ENCODE measurements at places on chromosomes 12 and 14. TPM values are rescaled to one million over a fixed set of nuclear protein-coding genes. Genes with fewer than 3 reads are reported as not detected.
A peak's percentile ranks its signal among the peaks of the same experiment; 100 is the strongest.

DNA sequence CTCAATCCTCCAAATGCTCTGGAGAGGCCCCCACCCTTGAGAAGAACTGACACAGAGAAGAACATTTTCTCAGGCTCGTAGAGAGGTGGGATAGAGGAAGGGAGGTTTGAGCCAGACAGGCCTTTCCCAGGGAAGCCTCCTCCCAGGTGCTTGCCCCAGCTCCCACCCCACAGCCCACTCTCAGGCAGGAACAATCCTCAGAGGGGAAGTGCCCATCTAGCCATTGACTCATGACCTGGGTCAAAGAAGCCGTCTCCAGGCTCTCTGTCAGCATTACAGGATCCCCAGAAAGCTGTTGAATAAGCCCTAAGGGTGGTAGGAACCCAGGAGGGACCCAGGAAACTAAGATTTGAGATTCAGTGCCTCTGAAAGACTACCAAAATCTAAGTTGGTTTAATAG, 3.8 kb downstream of the AQP6 start:
- no peak overlapping the region for H3K4me3 ChIP-seq
- DNase-seq: no peak
- H3K27ac ChIP-seq: no peak overlapping the region
- no peaks in the 10 kb centered on the region for H3K27me3 ChIP-seq

GRCh38 chr12:22257100-22257499, 77.4 kb downstream of the ST8SIA1 start:
- H3K36me3 ChIP-seq: no peaks in the 10 kb centered on the region
- H3K27ac ChIP-seq: no peak overlapping the region

GRCh38 chr14:93712838-93713724, 75.2 kb downstream of the PRIMA1 start:
- DNase-seq: peak; percentile 79
- H3K4me3 ChIP-seq: no peak overlapping the region
- peak overlapping the region; percentile 80 for H3K27ac ChIP-seq
- peaks cover 34% of the 10 kb centered on the region for H3K4me1 ChIP-seq
- no peaks in the 10 kb centered on the region for H3K27me3 ChIP-seq
- H3K36me3 ChIP-seq: no peaks in the 10 kb centered on the region

DNA sequence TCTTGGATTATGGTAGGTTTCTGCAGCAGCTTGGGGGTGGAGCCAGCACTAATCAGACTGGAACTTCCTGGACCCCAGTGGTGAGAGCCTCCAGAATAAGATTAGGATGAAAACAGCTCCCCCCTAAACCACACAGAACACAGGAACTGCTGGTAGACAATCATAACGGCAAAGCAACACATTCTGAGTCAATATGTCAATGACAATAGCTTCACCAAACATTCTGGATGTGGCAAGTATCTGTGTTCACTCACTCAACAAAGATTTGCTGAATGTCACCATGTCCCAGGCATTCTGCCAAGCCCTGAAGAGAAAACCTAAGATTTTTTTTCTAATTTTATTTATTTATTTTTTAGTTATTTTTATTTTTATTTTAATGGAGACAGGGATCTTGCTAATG, 65.2 kb downstream of the LRRC74A start:
- H3K36me3 ChIP-seq: no peaks in the 10 kb centered on the region
- DNase-seq: no peak
- H3K27me3 ChIP-seq: no peaks in the 10 kb centered on the region
- H3K4me1 ChIP-seq: no peaks in the 10 kb centered on the region
- H3K4me3 ChIP-seq: no peak overlapping the region

GRCh38 chr12:96811083-96811482, 96.0 kb upstream of the NEDD1 start:
- H3K4me1 ChIP-seq: no peaks in the 10 kb centered on the region
- no peak for DNase-seq
- H3K36me3 ChIP-seq: no peaks in the 10 kb centered on the region
- H3K27me3 ChIP-seq: no peaks in the 10 kb centered on the region

DNA sequence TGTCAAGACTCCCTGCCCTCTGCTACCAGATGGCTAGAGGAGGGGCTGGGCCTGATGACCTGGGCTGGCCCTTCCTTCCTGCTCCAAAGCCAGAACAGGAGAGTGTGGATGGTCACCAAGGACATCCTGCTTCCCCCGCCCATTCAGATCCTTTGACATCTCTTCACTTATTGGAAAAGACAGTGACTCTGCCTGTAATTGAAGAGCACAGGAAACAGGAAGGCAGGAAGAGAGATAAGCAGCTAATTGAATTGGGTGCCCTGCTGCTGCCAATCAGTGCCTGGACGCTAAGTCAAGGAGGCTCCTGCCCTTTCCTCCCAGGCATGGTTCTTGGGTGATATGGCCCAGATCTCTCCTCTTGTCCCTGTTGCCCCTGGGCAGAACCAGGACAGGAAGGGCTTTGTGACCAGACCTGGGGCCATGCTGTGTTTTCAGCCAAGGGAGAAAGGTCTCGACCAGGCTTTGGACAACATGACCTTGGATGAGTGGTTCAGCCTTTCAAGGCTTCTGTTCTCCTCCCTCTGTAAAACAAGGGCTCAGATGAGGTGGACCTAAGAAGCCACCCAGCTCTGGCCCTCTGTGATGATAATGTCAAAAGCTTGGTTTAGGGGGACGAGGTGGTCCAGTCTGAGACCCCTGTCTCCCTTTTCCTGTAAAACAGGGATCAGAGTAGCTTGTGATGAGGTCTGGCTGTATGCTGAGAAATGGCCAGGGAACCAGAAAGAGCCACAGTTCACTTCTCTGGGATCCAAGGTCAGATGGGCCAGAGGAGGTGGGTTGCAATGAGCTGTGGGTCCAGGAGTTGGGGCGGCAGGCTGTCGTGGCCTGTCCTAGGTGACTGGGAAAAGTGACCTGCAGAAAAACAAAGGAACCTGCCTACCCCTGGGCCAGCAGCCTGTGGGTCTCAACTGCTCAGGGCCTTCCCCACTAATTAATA, 38.8 kb downstream of the FAM222A start:
- no peak overlapping the region for H3K4me3 ChIP-seq
- no peaks in the 10 kb centered on the region for H3K4me1 ChIP-seq
- no peak overlapping the region for H3K27ac ChIP-seq

DNA sequence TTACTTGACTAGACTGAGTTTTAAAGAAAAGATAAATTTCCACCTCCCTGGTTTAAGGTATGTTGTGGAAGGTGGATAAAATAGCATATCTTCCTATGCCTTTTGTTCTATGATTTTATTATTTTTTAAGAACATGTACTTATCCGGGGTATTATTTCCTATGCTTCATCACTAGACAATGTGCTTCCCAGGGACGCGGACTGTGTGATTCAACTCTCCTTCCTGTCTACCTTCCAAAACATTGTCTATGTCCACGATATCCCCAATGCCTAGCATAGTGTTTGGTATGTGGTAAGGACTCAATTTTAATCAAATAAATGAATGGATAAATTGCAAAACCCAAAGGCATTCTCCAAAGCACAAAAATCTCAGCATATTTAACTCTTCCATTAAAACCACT, 8.3 kb upstream of the CCND2 start:
- no peaks in the 10 kb centered on the region for H3K36me3 ChIP-seq
- peaks cover 8% of the 10 kb centered on the region for H3K4me1 ChIP-seq
- no peak for DNase-seq
- no peak overlapping the region for H3K4me3 ChIP-seq
- H3K27me3 ChIP-seq: no peaks in the 10 kb centered on the region

DNA sequence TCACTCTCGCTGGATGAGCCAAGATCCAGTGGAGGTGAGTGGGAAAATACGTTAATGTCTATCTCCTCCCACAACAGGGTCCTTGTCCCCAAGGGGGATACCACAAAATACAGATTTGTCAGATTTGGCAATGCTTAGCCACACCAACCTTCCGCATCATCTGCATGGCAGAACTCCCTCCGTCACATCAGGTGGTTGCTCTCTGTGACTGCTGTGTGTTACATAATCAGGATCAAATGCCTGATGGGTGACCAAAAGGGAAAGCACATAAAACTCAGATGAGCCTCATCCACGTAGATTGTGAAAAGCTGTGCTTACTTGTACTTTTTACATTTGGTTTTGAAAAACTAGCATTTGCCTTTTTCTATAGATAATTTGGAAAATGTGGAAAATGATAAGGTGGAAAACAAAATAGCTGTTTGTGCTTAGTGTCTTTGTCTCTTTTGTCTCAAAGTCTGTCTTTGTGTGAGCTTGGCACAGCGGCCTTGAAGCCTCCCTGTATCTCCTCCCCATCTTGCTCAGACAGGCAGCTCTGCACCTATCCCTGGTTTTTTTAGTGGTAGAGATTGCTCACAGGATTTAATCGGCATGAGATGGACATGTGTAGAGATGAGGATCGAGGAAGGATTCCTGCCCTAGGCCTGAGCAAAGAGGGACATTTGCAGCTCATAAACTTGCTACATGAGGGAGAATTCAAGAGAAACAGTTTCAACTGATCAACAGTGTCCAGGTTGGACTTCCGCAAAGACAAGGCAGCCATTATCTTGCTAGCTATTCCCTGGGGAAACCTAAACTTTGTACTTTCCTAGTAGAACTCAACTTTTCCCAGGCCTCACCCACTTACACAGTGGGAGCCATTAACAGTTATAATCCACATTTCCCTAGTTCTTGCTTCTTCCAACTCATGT, 3.6 kb upstream of the FGF6 start:
- no peak overlapping the region for H3K27ac ChIP-seq
- H3K4me3 ChIP-seq: no peak overlapping the region
- no peaks in the 10 kb centered on the region for H3K27me3 ChIP-seq

DNA sequence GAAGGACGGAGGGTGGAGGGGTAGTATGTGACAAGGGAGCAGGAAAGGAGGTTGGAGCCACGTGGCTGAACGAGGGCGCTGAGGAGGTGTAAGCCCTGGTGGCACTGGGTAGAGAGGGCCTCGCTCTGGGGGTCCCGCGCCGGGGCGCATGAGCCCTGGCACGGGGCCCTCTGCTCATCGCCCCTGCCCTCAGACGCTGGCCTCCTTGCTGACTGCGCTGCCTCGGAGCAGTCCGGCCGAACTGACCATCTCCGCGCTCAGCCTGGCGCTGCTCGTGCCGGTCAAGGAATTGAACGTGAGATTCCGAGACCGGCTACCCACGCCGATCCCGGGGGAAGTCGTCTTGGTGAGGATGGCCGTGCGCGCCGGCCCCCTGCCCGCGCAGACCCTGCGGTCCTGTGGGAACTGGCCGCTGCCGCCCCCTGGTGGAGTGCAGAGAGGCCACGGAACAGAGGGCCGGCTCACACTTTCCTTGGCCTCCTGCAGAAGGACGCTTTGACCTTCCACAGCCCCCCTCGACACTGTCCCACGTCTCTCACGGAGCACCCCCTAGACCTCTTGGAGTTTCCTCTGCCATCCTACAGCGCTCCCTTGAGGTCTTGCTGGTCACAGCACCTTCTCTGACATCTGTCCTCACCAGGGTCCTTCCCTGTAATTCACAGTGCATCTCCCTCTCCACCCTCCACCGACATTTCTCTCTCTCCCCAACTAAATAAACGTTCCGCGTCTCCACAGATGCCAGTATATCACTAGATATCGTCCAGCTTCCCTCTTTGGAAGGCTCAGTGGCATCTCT, 10.5 kb downstream of the ARHGEF25 start:
- H3K27ac ChIP-seq: no peak overlapping the region
- no peak overlapping the region for H3K4me3 ChIP-seq
- peak; percentile 59 for DNase-seq
- no peaks in the 10 kb centered on the region for H3K36me3 ChIP-seq

- no peaks in the 10 kb centered on the region for H3K27me3 ChIP-seq
- no peak for DNase-seq
- H3K4me3 ChIP-seq: no peak overlapping the region
Measured at GRCh38 chr14:105389976-105390848, 8.1 kb upstream of the TEX22 start.

GRCh38 chr14:66444271-66444927, 41.8 kb upstream of the CCDC196 start:
- DNase-seq: no peak
- no peaks in the 10 kb centered on the region for H3K36me3 ChIP-seq
- H3K27me3 ChIP-seq: no peaks in the 10 kb centered on the region

DNA sequence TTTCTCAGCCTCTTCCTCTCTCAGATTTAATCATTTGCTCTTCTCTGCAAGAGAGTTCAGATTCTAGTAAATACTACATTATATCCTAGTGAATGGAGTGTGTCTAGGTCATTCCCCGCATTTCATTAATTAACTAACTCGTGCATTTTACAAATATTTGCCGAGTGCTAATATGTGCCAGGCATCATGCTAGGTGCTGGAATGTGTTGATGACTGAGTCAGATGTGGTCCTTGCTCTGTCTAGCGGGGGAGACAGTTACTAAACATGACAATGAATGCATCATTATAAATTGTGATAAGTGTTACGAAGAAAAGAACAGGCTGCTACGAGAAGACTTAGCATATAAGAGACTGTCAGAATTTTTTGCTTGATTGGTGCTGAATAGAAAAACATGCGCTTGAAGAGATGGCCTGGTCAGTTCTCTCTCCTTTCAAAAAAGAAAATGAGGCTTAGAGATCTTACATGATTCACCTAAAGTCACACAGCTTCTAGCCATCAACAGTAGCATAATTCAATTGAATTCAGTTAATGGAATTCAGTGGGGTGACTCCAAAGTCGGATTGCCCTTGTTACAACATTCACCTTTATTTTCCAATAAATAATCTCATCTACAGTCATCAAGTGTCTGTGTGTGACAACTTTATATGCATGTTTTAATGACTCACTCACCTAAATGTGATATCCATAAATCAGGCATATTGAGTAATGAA, 48.7 kb upstream of the MAX start:
- DNase-seq: no peak
- no peaks in the 10 kb centered on the region for H3K27me3 ChIP-seq
- H3K27ac ChIP-seq: no peak overlapping the region

- H3K27me3 ChIP-seq: no peaks in the 10 kb centered on the region
- H3K4me3 ChIP-seq: no peak overlapping the region
- H3K27ac ChIP-seq: no peak overlapping the region
- DNase-seq: no peak
- no peaks in the 10 kb centered on the region for H3K4me1 ChIP-seq
- H3K36me3 ChIP-seq: no peaks in the 10 kb centered on the region
Measured at GRCh38 chr14:70045310-70045709, 143.4 kb downstream of the SLC8A3 start.

DNA sequence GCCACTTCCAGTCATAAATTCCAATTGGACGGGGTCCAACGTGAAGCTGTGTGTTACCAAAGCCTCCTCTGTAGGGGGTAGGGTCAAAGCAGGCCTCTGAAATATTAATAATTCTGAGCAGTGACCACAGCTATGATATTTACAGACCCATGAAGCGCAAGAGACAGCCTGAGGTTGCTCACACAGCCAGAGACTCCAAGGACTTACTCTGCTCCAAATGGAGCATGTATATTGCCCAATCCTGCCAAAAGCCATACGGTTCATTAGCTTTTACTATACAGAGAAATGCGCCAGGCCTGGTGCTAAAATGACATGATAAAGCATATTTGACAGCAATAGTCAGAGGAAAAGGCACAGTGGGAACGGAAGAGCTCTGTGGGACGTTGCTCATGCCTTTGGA, 151.3 kb downstream of the PAH start:
- no peak for DNase-seq
- H3K27ac ChIP-seq: no peak overlapping the region
- no peak overlapping the region for H3K4me3 ChIP-seq
- H3K36me3 ChIP-seq: no peaks in the 10 kb centered on the region
- no peaks in the 10 kb centered on the region for H3K4me1 ChIP-seq
- no peaks in the 10 kb centered on the region for H3K27me3 ChIP-seq

- no peaks in the 10 kb centered on the region for H3K27me3 ChIP-seq
- no peak overlapping the region for H3K4me3 ChIP-seq
- DNase-seq: no peak
- H3K4me1 ChIP-seq: no peaks in the 10 kb centered on the region
- H3K27ac ChIP-seq: no peak overlapping the region
Measured at GRCh38 chr12:19916196-19916753, 452.1 kb upstream of the PDE3A start.

- no peak overlapping the region for H3K4me3 ChIP-seq
- H3K4me1 ChIP-seq: no peaks in the 10 kb centered on the region
- H3K27ac ChIP-seq: no peak overlapping the region
Measured at GRCh38 chr14:106790189-106791036, 1264.0 kb downstream of the TMEM121 start.

The MYO1H gene
- 0.13 TPM for total RNA-seq

The INHBC gene
- total RNA-seq: 0.54 TPM

The GPR132 gene
- total RNA-seq: 4.6 TPM

The POTEG gene
- total RNA-seq: 0.11 TPM

The AKAP3 gene
- 2.0 TPM for total RNA-seq
